Ovary (tissue), 10 donors: ENCODE measurements at places on chromosomes 16 and 17. TPM values are rescaled to one million over a fixed set of nuclear protein-coding genes. Genes with fewer than 3 reads are reported as not detected.

CUEDC1 gene
- 18.6 TPM for polyA plus RNA-seq

NOD2 gene
- 1.4 TPM for polyA plus RNA-seq

TNFSF13 gene
- polyA plus RNA-seq: 33.1 TPM

DNA sequence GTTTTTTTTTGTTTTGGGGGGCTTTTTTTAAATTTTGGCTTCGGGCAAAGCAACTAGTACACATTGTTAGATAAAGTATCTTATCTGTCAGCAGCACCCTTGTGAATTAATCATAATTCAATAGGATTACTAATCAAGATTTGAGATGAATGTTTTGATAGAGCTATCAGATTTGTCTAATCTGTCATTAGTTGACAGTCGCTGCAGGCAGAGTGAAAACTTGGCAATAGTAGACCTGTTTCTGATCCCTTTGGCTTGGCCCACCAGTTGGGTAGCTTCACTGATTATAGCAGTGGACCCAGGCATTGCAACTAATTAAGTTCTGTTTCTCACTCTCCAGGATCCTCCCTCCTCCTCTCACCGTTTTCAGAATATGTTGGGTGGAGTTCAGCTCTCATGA, 258.6 kb downstream of the IRX3 start:
- DNase-seq: no peak

DNA sequence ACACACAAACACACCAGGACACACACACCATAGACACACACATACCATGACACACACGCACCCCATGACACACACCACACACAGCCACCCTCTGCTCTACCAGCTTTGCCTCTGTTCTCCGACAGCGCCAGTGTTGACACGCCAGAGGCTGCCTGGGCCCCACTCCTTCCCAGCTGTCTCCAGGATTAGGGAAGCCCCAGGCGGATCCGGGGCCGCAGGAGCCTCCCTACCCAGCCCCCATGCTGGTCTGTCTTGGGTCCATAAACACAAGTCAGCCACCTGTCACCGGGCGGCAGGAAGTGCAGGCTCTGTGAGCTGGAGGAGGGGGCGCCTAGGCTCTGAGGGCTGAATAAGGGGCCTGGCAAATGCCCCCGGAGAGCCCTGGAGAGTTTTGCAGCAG, 10.5 kb downstream of the TBC1D16 start:
- no peak for DNase-seq

- no peak for DNase-seq
Measured at GRCh38 chr17:79183293-79184158, 108.9 kb downstream of the ENGASE start.
